Urinary bladder (tissue), 4 donors: ENCODE measurements at places on chromosomes 13 and 19. TPM values are rescaled to one million over a fixed set of nuclear protein-coding genes. Genes with fewer than 3 reads are reported as not detected.

DCLK1 gene
- 89.1 TPM for total RNA-seq

ZNF790 gene
- total RNA-seq, result 20.1 TPM

MAST3 gene
- 3.5 TPM for total RNA-seq

- DNase-seq, result no peak
These were observed 77.8 kb upstream of the RFC3 start for GRCh38 chr13:33740134-33740538.

DNA sequence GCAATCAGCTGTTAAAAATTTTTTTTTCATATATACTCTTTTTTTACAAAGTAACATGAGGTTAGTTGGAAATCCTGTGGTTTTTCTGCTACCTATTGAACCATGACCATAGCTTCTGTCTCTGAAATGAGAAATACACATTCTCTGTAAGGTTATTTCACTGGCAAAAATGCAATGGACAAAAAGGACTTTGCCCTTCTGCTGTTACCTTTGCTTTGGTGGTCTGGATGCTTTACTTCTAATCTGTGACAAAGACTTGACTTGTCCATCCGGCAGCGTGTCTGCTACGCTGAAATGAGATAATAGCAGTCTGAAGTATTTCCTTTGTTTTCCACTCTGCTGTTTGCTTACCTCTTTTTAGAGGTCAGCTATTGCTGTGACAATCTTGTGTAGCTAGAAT lies 412.8 kb downstream of the SLITRK6 start:
- DNase-seq, result no peak

GRCh38 chr13:97142452-97142851 lies 79.7 kb upstream of the MBNL2 start:
- DNase-seq, result no peak

DNA sequence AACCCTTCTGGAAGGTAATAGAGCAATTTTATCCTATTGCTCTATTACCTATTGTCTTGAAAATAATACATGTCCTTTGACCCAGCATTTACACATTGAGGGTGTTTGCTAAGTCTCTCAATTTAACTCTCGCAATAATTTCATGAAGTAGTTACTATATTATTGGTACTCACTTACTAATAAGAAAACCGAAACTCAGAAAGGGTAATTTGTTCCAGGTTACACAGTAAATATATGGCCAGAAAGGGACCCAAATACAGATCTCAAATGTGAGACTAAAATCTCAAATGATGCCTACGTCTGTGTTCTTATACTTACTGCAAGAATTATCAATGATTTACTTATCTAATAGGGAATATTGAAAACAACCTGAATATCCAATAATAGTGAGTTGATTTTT lies 29.7 kb upstream of the FAM216B start:
- DNase-seq, result no peak

GRCh38 chr19:5953680-5954213 lies 24.2 kb downstream of the RANBP3 start:
- DNase-seq, result no peak

GRCh38 chr13:50375792-50376191 lies 360.5 kb downstream of the KCNRG start:
- no peak for DNase-seq

GRCh38 chr13:85266771-85267170 lies 532.4 kb downstream of the SLITRK6 start:
- no peak for DNase-seq
